Activated T-helper 17 cell treated with anti-CD3 and anti-CD28 coated beads, Interleukin-2, amount 50 U/mL, for 72 hours (primary cell): ENCODE measurements at places on chromosomes 13 and 19.

GRCh38 chr13:113860051-113860664, 3.7 kb downstream of the GAS6 start:
- no peak overlapping the region for H3K4me3 ChIP-seq
- H3K27me3 ChIP-seq, result peaks cover 16% of the 10 kb centered on the region
- ATAC-seq, result no peak
- H3K4me1 ChIP-seq, result peaks cover 14% of the 10 kb centered on the region
- H3K27ac ChIP-seq, result no peak overlapping the region
- H3K36me3 ChIP-seq, result peaks cover 6% of the 10 kb centered on the region

- no peaks in the 10 kb centered on the region for H3K36me3 ChIP-seq
- H3K27me3 ChIP-seq, result no peaks in the 10 kb centered on the region
- no peak overlapping the region for H3K4me3 ChIP-seq
- H3K27ac ChIP-seq, result no peak overlapping the region
Observed at GRCh38 chr13:101523154-101524131, 71.0 kb downstream of the ITGBL1 start.

GRCh38 chr13:112956571-112957294, 12.3 kb upstream of the MCF2L start:
- no peak overlapping the region for H3K4me3 ChIP-seq
- H3K27me3 ChIP-seq, result peaks cover 4% of the 10 kb centered on the region
- no peaks in the 10 kb centered on the region for H3K36me3 ChIP-seq
- no peaks in the 10 kb centered on the region for H3K4me1 ChIP-seq

DNA sequence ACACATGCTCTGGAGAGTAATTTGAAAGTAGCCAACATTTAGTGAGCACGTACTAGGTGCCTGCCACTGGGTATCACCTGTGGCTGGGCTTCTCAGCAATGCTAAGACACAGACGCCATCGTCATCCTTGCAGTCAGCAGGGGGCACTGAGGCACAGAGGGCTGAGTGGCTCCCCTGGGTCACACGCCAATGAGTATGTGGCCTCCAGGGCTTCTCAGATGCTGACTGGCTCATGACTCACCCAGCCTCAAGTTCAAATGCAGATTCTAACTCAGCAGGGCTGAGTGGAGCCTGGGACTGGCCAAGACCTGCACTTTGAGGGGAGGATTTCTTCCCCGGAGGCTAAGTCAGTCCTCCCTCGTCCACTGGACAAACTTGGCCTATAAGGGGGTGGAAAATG, 115.1 kb upstream of the CACNA1A start:
- H3K27ac ChIP-seq, result no peak overlapping the region
- H3K4me1 ChIP-seq, result peaks cover 9% of the 10 kb centered on the region
- H3K36me3 ChIP-seq, result no peaks in the 10 kb centered on the region
- ATAC-seq, result peak; percentile 100

- H3K36me3 ChIP-seq, result no peaks in the 10 kb centered on the region
- peak overlapping the region; percentile 51 for H3K4me3 ChIP-seq
- peak; percentile 63 for ATAC-seq
- H3K4me1 ChIP-seq, result peaks cover 26% of the 10 kb centered on the region
- no peaks in the 10 kb centered on the region for H3K27me3 ChIP-seq
Observed at GRCh38 chr13:31209172-31209840, 9.5 kb downstream of the B3GLCT start.

GRCh38 chr13:110063490-110064421, 243.2 kb downstream of the COL4A1 start:
- ATAC-seq, result no peak
- no peak overlapping the region for H3K27ac ChIP-seq
- H3K4me1 ChIP-seq, result no peaks in the 10 kb centered on the region

- H3K27me3 ChIP-seq, result no peaks in the 10 kb centered on the region
- H3K36me3 ChIP-seq, result no peaks in the 10 kb centered on the region
- H3K27ac ChIP-seq, result peak overlapping the region; percentile 92
- ATAC-seq, result peak; percentile 63
Observed at GRCh38 chr13:19587635-19588300, 26.4 kb upstream of the TPTE2 start.

- H3K27me3 ChIP-seq, result peaks cover 27% of the 10 kb centered on the region
- ATAC-seq, result no peak
Observed at GRCh38 chr19:46254776-46255175, 25.2 kb downstream of the IGFL1 start.

DNA sequence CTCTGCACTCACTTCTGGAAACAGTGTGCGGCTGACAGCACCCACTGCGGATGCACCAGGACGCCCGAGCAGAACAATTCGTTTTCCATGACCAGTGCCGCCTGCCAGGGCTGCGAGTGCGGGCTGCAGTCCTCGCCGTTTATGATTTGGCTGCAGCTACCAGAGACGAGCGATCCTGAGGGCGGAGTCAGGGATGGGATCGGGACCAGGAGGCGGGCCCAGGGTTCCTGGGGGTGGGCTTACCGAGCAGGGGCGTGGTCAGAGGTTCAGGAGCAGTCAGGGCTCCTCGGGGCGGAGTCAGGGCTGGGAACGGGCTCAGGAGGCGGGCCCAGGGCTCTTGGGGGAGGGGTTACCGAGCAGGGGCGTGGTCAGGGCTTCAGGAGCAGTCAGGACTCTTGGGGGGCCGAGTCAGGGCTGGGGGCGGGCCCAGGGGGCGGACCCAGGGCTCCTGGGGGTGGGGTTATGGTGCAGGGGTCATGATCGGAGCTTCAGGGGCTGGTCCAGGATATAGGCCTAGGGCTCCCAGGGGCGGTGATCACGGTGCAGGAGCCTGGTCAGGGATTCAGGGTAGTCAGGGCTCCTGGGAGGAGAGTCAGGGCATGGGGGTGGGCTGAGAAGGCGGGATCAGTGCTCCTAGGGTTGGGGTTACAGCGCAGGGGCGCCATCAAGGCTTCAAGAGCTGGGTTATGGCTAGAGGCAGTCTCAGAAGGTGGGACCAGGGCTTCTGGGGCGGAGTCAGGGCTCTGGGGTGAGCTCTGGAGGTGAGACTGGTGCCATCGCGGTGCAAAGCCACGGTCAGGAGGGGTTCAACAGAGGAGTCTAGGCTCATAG, 1.7 kb downstream of the KLK4 start:
- ATAC-seq, result peak; percentile 46
- no peak overlapping the region for H3K27ac ChIP-seq
- H3K27me3 ChIP-seq, result peaks cover 60% of the 10 kb centered on the region
- H3K4me1 ChIP-seq, result no peaks in the 10 kb centered on the region
- no peaks in the 10 kb centered on the region for H3K36me3 ChIP-seq
- H3K4me3 ChIP-seq, result no peak overlapping the region

DNA sequence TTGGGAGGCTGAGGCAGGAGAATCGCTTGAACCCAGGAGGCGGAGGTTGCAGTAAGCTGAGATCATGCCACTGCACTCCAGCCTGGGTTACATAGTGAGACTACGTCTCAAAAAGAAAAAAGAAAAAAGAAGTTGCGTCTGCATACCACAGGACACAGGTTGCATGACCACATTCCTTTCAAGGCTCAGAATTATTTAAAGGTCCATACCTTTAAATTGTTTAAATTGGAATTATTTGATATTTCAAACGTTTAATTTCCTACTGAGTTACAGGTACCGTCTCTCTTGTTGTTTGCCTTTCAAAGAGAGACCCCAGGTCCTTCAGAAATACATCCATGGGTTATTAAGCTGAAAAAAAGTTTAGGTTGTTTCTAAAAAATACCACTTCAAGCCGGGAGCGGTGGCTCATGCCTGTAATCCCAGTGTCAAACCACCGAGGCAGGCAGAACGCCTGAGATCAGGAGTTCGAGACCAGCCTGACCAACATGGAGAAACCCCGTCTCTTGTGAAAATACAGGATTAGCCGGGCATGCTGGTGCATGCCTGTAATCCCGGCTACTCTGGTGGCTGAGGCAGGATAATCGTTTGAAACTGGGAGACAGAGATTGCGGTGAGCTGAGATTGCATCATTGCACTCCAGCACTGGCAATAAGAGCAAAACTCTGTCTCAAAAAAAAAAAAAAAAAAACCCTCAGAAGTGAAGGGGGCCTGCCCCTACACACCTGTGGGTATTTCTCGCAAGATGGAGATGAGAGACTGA, 18.6 kb downstream of the ZNF816 start:
- ATAC-seq, result no peak
- no peaks in the 10 kb centered on the region for H3K27me3 ChIP-seq
- peaks cover 10% of the 10 kb centered on the region for H3K4me1 ChIP-seq
- no peak overlapping the region for H3K4me3 ChIP-seq

DNA sequence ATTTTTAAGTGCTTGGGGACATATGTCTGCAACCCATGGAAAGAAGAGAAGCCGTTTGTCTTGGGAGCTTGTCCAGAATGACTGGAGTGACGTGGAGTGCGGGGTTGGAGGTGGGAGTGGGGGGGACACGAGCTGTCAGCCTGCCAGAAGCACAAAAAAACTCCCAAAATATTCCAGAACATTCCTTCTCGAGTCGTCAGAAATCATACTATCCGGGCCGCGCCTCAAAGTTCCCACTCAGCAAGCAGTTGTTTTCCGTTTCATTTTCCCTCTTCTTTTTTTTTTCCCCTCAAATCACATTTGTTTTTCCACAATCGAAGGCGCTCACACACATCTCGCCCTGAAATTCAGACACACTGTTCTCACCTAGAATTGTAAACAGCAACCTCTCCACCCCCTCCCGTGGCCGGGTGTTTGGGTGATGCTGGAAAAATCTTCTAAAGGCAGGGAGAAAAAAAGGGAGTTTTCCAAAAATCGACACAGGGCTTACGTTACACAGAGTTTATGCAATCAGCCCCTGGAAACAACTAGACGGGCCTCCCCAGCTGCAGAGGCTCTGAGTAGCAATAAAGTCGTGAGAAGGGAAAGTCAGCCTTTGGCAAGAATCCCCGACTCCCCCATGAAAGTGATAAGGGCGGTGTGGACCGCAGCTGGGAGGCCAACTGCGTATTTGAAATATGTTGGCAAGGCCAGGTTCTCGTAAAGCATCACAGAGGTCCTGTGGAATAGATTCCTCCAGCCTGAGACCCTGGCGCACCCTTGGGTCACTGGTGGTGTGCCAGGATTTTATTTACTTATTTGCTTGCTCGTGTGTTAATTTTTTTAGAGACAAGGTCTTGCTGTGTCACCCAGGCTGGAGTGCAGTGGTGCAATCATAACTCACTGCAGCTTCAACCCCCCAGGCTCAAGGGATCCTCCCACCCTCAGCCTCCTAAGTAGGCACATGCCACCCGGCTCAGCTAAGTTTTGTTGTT, 31.2 kb upstream of the KLF2 start:
- no peak overlapping the region for H3K4me3 ChIP-seq
- no peaks in the 10 kb centered on the region for H3K4me1 ChIP-seq
- ATAC-seq, result no peak
- no peaks in the 10 kb centered on the region for H3K36me3 ChIP-seq

- H3K4me3 ChIP-seq, result no peak overlapping the region
- no peaks in the 10 kb centered on the region for H3K4me1 ChIP-seq
- no peaks in the 10 kb centered on the region for H3K36me3 ChIP-seq
- H3K27me3 ChIP-seq, result no peaks in the 10 kb centered on the region
- no peak for ATAC-seq
- H3K27ac ChIP-seq, result no peak overlapping the region
Observed at GRCh38 chr13:90416519-90416918, 931.0 kb upstream of the MIR17HG start.
